Epithelial cell of proximal tubule (primary cell): ENCODE measurements at places on chromosomes 16 and 17.

GRCh38 chr17:77382966-77383612 lies 242.3 kb downstream of the SEC14L1 start:
- DNase-seq, result no peak

GRCh38 chr17:15969463-15969862 lies 24.5 kb downstream of the ADORA2B start:
- no peak for DNase-seq

- no peak for DNase-seq
Observed at GRCh38 chr17:32112416-32112815, 29.9 kb upstream of the RHOT1 start.

DNA sequence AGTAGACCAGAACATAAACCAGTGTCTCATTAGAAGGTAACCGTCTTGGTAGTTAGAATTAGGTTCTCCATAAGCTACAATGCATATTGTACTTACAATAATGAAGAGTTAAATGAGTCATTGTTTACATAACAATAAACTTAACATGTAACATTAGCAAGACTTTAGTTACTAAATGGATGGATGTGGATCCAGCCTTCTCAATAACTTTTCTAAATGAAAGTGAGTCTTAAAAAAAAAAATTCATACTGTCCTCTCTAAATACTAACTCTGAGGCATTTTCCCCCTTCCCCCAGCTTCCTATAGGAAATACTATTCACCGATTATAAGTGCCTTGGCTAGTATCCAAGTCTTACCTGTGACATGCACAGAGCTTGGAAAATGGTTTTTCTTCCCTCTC lies 155.3 kb downstream of the CYB561 start:
- no peak for DNase-seq

- DNase-seq, result no peak
Observed at GRCh38 chr16:24729951-24730815, 732 bp downstream of the TNRC6A start.
